ENCODE measurements at places on chromosomes 11 and 22. TPM values are rescaled to one million over a fixed set of nuclear protein-coding genes. Genes with fewer than 3 reads are reported as not detected.

Gene MS4A7
- total RNA-seq: 3.3 TPM

Gene YPEL4
- total RNA-seq: not detected

Gene ADAMTS8
- not detected for total RNA-seq

Gene ACCS
- 25.4 TPM for total RNA-seq

Gene RAB38
- 8.4 TPM for total RNA-seq

Gene PARVG
- 95.7 TPM for total RNA-seq

Gene CARD16
- 13.5 TPM for total RNA-seq

Gene MS4A3
- not detected for total RNA-seq

Gene DEFB131B
- not detected for total RNA-seq

Gene RAB36
- 1.0 TPM for total RNA-seq

Gene OR8G5
- total RNA-seq: not detected

Gene TTLL8
- not detected for total RNA-seq

- DNase-seq: no peak
These were observed 3.3 kb downstream of the KDM4E start for GRCh38 chr11:95028357-95028756.

- no peak for DNase-seq
These were observed 68.6 kb downstream of the CSNK2A3 start for GRCh38 chr11:11284481-11284880.

- no peak for DNase-seq
These were observed 670 bp downstream of the SC5D start for GRCh38 chr11:121293288-121293594.

GRCh38 chr11:63445720-63446119 is 45.2 kb downstream of the PLAAT5 start:
- DNase-seq: no peak

DNA sequence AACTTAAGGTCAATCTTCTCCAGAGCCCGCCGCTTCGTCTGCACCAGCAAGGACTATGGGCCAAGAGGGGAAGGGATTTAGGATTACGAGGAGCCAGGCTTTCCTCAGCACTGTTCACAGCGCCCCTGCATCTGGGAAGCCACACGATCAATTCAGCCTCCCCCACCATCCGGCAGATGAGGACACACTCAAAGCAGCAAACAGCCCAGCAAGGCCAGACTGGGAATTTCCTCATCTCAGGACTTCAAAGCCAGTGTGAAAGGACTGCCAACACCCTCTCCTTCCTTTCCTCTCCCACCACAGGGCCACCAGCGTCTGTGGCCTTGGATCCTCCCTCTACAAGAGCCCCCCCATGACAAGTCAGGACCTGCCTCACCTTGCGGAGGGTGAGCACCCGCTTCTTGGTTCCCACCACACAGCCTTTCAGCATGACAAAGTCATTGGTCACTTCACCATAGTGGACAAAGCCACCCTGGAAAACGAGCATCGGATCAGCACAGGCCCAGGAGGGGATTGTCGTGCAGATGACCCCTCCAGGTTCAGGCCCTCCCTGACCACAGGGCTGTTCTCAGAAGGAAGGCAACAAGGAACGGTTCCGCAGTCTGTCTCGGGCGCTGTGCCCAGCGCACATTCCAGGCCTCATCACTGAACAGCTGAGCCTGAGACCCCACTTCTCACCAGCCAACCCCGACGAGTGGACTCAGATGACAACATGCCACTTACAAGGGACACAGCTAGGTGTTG is 6.0 kb downstream of the RPL3 start:
- no peak for DNase-seq

DNA sequence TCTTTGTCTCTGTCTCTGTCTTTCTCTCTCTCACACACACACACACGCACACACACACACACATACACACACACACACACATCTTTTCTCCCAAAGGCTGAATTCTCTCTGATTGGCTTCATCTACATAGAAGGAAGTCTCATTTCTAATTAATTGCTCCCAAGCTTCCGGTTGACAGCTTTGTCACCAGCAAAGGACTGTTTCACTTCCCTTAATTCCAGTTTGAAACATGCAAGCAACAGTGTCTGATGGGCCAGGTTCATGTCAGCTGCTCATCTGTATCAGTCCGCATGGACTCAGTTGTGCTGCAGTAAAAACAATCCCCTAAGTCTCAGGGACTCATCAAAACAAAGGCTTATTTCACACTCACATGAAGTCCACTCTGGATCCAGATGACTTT is 16.2 kb upstream of the PVALB start:
- DNase-seq: peak; percentile 20

- no peak for DNase-seq
These were observed 468.9 kb downstream of the LUZP2 start for GRCh38 chr11:24965748-24966147.

GRCh38 chr11:60428517-60428916 is 855 bp upstream of the MS4A5 start:
- no peak for DNase-seq

GRCh38 chr11:130213143-130213978 is 53.8 kb downstream of the ST14 start:
- no peak for DNase-seq

- no peak for DNase-seq
These were observed 22.4 kb downstream of the MMP10 start for GRCh38 chr11:102757823-102758549.

DNA sequence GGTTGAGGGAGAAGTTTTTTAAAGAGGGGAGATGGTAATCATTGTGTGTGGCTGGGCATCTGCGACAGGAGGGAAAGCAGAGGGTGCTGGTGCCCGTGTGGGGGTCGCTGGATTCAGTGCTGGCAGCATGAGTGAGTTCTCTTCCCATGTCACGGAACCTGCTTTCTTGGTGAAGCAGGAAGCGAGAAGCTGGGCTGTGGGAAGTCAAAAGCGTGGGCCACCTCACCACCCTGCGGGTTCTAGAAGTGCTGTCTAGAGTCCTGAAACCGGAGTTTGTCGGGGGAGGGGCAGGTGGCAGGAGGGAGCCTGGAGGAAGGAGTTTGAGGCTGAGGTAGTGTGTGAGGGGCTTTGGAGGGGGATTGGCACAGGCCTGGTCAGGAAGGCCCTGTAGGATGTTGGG is 14.2 kb downstream of the SART1 start:
- DNase-seq: no peak

- DNase-seq: no peak
These were observed at the start of gene MYO7A for GRCh38 chr11:77127920-77128691. MYO7A (plus strand) TSS chr11:77128246; CDS start chr11:77130635, 2,389 bp downstream.

DNA sequence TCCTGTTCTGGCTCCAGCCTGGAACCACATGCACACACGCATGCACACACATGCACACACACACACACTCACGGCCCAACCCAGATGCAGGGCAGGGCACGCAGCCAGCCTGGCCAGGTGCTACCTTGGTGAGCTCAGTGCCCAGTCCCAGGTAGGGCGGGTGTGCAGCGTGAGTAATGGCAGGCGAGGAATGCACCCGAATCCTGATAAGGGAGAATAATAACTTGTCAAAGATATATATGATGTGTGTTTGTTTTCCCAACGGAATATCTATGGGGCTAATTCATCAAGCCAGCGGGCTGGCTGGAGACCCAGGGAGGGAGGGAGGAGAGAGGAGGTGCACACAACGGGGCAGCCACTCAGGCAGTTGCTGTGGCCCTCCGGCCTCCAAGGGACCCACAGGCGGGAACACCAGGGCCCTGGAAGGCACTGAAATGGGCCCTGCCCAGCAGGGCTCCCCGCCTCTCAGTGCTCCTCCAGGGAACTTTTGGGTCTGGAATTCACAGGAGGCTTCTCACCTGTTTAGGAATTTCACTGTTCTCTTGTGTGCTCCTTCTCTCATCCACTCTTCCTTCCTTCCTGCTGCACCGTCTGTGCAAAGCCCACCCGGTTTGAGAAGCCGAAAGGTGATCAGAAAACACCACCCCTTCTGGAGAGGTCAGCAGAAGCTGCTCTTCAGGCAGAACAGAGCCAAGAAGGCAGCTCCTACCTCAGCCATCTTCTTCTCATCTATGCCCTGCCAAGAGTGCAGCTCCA is 79.0 kb downstream of the BUD13 start:
- DNase-seq: no peak

DNA sequence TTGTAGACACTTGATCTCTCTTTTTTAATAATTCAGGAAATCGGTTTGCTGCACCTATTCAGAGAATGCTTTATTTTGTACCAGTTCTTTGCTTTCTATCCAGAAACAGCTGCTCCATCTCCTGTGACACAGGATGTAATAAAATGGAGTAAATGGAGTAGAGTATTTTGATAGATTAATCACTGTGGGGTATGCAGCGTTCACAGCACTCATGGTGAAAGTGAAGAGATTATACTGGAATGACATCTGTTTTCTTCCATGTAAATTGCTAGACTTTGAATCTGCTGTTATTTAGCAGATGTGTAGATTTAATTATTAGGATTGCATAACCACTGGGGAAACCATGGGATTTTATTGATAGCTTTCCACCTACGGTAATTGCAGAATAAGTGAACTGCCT is 227.3 kb upstream of the ARHGAP42 start:
- DNase-seq: no peak

DNA sequence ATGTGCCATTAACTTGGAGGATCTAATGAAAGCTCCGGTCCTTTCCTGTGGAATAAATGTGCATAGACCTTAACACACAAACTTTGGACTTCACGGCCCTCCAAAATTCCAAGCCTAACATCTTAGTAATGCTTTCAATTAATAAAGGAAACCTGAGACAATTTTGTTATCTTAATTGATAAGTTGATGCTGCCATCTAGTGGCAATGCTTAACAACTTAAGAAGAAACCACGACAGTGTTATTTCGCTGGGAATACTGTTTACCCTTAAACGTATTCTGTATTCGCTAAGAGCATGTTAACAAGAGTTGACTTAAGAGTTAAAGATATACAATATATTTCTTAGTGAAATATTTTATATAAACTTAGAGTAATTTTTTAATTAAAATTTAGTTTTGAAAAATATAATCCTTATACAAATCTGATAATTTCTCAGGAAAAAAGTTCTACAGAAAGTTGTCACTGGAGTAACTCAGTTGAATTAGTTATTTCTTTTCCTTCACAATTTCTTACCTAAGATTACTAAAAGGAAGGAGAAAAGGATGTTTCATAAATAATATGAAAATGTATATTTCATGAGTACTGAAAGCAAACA is 35.0 kb upstream of the OR9G4 start:
- DNase-seq: no peak

GRCh38 chr22:49502126-49502826 is 325.4 kb downstream of the BRD1 start:
- DNase-seq: no peak

DNA sequence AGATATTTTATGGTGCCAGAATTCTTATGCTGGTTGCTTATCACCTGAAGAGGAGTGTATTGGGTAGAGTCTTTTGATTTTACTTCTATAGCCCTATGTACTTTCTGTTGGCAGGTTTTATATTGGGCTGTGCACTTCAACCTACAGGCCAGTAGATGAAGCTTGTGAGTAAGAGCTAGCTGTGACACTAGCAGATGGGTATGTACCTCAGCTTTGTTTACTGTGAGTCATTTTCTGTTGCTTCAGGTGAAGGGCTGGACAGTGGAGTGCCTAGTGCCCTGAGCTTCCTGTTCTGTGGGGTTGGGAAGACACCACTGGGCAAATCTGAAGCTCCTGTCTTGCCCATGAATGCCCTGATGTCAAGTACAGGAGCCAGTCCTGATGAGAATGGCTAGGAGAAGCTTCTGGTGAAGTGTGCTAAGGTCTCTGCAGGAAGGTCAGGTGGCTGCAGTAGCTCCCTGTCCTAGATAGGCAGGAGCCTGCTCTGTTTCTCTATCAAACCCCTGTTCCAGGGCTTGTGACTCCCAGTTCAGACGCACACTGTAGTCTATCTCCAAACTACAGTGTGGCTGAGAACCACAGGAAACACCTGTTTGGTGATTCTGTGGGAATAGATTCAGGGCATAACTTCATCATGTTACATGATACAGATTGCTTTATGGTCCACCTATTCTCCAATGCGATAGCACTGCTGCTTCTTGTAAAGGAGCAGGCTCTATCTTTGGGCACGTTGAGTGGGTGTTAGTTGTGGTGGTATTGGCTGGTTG is 755.7 kb downstream of the KCNA4 start:
- DNase-seq: no peak

DNA sequence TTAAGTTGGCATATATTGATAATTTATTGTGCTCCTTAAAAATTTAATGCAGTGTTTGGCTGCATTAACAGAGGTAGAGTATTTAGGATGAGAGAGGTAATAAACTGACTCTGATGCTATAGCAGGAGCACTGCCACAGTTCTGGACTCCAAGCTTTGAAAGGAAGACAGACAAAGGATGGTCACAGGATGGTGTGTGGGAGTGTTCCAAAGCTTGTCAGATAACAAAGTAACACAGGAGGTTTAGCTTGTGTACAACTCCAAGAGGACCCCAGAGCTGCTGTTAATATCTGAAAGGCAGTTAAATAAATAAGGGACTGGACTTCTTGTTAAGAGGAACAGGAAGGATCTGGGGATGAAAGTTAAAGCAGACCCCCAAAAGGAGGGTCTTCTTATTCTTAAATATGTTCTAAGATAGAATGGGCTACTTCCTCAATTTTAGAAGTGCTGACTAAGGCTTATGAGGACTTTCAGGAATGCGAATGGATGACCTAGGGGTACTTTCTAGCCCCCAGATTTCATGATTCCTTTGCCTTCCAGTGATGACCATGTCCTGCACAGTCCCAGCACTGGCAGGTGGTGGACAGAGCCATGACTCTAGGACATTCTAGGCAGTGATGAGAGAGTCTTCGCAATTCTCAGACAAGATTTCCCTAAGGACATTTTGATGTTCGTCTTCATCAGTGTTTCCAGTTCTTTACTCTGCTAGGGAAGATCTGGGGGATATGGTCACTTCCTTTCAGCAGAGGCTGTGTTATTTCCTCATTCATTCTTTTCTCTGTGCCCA is 149.1 kb upstream of the RASSF10 start:
- no peak for DNase-seq

DNA sequence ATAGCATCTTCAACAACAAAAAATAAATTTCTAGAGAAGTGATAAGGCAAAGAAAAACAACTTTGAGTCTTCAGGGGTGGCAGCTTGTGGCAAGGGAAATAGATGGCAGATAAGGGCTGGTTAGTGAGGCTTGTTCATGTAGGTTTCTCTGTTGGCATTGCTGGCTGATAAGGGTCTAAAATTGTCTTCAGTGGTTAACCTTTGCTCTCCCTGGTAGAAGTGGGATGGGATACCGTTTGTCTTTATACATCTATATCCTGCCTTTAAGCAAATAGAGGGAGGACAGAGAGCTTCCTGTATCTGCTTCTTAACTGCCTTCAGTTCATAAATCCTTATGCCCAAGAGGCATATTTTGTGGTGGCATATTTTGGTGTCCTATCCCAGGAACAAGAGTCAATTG is 57.1 kb downstream of the TRAF6 start:
- no peak for DNase-seq

- no peak for DNase-seq
These were observed 14.8 kb downstream of the LMO2 start for GRCh38 chr11:33877038-33877437.

DNA sequence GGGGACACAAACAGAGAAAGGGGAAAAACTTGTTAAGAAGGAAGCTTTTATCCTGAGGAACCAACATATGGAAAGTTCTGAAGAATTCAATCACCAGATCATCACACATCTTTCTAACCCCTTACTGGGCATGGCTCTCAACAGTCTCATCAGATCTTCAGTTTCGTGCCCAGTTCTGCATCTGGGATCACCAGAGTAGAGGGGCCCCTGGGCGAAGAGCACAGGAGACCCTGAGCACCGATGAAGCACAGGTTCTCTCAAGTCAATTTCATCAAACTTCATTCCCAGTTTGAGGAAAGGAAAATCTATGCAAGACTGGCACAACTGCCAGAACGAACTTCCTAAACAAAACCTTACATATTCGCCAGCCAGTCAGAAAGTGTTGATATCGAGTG is 8.5 kb upstream of the PYGM start:
- no peak for DNase-seq

Data from GM12878 (cell line).